T-helper 9 cell (primary cell): ENCODE measurements at places on chromosomes 13 and 19.

GRCh38 chr13:42466609-42467008, 107.3 kb upstream of the TNFSF11 start:
- DNase-seq: no peak

- peak; percentile 30 for DNase-seq
These were observed 3.4 kb downstream of the SF3A2 start for GRCh38 chr19:2239771-2240770.

- no peak for DNase-seq
These were observed 20.4 kb downstream of the RBM26 start for GRCh38 chr13:79385694-79386093.

DNA sequence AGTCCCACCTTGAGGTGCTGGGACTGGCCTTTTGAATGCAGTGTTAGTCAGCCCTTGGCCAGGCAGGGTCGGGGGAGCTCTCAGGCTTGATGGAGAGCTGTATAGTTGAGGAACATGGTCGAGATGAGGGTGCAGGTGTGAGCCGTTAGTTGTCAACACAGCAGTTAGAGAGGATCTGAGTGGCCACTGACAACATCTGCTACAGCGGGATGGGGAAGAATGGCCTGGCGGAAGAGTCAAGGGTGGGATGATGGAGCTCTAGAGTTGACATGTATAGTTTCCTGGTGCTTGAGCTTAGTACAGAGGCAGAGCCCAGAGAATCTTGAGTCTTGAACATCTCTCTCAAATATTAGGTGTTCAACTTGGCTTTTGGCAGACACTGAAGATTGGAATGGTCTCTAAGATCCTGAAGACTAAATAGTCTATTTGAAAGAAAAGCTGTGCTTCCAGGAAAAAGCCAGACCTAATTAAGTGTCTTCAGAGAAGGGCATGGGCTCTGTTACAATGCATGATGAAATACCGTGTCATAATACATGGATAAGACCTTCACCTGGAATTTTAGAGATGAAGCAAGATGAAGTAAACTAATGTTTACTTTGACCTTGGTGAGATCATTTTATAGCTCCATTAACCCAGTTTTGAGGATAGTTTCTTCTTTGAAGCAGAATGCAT, 9.7 kb downstream of the PCCA start:
- no peak for DNase-seq

DNA sequence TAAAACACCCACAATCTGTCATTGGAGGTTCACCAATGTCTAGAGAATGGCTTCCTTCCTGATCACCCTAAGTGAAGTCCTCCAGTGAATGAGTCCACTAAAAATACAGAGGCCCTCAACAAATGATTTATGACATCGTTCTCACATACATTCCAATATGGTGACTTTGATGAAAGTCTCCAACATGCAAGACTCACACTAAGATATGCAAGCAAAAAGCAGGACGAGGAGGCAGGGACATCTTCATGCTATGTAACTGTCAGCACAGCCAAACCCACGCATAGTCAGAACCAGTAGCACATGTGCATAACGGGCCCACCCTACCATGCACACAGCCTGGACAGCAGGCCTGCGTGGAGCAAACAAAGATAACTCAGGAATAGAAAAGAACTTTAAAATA, 16.6 kb upstream of the LSM14A start:
- DNase-seq: no peak

- no peak for DNase-seq
These were observed 49.9 kb upstream of the SERP2 start for GRCh38 chr13:44323754-44324153.

DNA sequence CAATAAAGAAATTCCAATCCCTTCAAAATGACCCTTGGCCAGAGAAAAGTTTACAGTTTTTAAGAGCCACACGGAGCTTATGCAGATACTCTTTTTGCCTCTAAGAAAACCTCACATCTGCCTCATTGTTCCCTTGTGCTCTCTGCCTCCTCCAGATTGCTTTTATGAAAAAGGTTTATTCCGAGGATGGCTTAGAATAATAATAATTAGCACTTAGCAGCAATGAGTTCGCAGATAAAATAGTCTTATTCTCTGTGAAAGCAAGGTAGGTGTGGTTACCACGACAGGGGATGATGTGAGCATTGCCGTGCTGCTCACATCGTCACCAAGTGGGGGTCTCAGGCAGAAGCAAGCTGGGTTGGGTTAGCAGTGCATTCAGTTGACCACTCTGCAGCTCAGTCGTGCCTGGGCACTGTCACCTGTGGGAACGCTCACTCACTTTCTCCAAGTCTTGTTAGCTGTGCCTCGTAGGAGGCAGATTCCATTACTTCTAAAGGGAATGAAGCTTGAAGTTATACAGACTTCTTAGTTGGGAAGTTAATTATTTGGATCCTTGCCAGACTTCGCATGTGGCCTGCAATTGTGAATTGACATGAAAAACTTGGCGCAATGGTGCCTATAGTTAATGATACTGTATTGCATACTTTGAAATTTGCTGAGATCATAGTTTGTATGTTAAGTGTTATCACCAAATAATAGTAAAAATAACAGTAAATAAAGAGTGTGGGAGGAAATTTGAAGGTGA, 157.2 kb downstream of the MYO16 start:
- DNase-seq: no peak
